ENCODE measurements at places on chromosomes 12 and 14.

GRCh38 chr12:130748786-130749185 lies 32.7 kb upstream of the RIMBP2 start:
- no peak for DNase-seq

GRCh38 chr14:102592763-102593060 lies 263 bp downstream of the RCOR1 start:
- DNase-seq = no peak

DNA sequence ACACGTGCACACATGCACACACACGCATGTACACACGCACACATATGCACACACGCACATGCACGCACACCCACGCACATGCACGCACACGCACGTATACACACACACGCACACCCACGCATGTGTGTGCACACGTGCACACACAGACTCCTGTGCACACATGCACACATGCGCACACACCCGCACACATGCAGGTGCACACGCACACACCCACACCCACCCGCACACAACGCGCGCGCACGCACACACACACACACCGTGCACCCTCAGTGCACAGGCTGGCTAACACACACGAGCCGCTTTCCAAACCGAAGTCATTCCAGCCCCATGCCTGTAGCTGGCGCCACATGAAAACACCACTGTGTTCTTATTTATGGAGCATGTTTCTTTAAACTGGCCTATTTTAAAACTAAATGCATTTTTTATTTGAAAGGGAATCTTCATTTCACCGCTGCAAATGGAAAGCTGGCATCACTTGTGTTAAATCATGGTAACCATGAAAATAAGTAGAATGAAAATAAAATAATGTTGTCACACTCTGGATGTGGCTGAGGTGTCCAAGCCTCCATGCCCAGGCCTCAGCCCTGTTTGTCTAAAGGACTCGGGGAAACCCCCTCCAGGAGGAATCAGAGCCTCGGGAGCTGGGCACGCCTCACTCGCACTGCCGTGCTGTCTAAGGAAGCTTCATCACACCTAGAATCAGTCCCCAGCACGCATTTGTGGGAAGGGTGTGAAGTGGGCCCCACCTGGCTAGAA lies 45.1 kb downstream of the GALNT9 start:
- no peak for DNase-seq

- no peak for DNase-seq
Measured at GRCh38 chr14:99513946-99514551, 32.8 kb downstream of the CCNK start.

GRCh38 chr12:99600388-99600787 lies 47.2 kb upstream of the GARIN6 start:
- no peak for DNase-seq

GRCh38 chr12:50187084-50187900 lies 20.1 kb upstream of the CERS5 start:
- no peak for DNase-seq

- no peak for DNase-seq
Measured at GRCh38 chr14:58356268-58356667, 39.5 kb upstream of the TOMM20L start.

DNA sequence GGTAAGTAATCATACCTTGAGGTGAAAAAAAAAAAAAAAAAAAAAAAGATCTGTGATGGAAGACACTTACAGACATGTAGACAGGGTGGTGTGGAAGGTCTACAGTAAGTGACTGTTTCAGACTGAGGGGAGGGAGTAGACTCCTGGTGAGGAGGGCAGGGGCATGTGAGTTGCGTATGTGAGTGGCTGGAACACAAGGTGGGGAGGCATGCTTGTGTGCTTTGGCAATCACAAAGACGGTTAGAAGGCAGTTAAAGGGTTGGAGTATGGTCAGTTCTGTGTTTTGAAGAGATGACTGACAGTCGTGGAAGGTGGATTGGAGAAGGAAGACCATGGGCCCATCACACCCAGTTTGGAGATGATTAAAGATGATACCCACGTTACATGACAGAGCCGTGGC lies 65.2 kb downstream of the ETV6 start:
- DNase-seq = no peak

DNA sequence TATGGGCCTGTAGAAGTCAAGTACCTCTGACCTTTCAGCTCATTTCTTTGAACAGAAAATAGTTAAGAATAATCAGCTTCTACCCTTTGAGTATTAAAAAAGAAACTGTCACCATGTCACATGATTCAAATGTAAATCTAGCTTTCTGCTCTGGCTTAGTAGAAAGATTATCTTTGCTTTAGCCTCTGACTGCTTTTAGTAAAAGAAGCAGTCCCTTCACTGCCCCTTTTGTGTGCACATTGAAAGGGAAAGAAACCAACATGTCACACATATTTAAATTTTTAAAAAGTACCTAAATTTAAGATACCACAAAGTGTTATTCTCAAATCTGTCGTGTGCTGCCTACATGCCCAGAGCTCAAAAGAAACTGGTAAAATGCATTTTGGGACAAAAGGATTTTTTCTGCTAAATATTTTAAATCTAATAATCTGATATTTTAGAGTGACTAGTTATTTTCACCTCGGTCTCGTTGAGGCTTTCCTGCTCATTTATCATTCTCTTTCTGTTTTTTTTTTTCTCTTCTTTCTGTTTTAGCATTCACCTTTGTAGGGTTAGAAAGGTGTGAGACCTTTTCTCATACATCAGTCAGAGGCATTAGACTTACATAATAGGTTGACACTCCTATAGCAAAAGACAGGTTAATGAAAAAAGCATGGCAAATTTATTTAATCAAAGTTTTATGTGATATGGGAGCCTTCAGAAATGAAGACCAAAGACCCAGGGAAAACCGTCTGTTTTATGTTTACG lies 41.3 kb downstream of the SLC16A7 start:
- no peak for DNase-seq

DNA sequence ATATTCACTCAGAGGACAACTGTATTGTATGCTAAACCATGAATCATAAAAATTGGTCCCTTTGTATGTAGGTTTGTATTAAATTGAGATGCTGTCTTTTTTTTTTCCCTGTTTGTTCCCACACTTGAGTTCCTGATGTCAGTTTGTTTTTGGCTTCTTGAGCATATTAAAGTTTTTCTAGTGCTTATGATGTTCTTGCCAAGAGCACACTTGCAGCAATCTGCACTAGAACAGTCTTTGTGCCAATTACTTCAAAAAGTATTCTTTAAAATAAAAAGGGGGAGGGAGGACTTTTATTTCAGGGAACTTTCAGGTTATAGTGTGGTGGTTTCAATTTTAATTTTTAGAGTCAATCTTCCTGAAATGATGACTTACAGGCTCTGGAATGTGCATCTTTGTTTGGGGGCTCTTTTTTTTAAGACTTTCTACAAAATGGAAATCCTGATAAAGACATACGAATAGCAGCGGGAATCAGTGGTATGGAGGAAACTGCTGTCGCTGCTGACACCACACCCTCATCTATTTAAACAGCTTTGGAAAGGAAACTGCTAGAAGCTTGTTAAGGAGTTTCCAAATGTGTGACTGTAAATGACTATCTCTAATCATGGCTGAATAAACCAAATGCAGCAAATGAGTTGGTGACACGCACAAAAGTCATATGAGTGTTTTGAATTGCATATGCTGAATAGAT lies 188.6 kb downstream of the EGLN3 start:
- DNase-seq = no peak

DNA sequence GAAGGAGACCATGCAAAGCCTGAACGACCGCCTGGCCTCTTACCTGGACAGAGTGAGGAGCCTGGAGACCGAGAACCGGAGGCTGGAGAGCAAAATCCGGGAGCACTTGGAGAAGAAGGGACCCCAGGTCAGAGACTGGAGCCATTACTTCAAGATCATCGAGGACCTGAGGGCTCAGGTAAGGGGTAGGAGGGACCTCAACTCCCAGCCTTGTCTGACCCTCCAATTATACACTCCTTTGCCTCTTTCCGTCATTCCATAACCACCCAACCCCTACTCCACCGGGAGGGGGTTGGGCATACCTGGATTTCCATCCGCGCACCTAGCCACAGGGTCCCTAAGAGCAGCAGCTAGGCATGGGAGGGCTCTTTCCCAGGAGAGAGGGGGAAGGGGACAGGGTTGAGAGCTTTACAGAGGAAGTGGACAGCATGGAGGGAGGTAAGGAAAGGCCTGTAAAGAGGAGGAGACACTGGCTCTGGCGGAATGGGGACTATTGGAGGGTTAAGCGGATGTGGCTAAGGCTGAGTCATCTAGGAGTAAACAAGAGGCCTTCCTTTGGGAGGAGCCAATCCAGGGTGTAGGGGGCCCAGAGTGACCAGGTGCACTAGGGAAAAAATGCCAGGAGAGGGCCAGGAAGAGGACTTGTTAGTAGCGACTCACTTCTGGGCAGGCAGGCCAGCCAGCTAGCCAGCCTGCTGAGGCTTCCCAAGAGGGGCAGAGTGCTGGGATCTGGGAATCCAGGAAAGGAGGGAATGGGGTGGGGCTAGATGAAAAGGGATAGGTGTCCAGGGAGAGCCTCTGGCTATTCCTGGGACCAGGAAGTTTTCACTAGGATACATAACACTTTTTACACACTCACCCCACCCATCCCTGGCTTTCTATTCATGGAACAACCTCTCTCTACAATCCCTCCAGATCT lies 754 bp downstream of the KRT18 start:
- no peak for DNase-seq

DNA sequence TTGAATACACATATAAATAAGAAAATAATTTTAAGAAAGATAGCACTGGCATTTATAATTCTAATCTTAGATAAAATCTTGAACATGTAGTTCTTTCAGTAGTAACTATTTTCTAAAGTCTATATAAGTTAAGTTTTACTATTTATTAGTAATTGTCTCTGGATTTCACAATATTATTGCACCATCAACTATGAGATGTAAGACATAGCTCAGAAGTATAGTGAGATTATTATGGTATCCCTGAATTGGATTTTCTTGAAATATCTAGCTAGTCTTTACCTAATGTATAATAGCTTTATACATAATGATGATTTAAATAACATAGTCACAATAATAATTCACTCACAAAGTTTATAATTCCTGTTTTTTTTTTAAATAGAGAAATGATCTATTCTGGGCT lies 6.7 kb downstream of the CLEC12A start:
- DNase-seq = no peak

DNA sequence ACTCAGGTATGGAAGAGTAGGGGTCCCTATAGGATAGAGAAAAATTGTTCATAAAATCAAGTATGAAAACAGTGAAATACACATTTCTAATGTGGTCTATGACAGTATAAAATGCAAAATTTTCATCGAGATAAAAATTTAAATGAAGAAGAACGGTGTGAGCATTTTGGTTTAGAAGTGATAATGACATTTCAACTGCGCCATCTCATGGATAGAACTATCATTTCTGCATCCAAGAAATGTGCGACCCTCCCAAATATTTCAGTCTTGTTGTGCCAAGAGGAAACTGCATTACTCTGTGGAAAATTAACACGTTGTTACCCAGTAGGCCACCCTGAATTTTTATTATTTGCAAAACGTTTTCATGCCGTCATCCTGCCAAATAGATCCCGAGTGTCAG lies 108.8 kb downstream of the CRACR2A start:
- no peak for DNase-seq

DNA sequence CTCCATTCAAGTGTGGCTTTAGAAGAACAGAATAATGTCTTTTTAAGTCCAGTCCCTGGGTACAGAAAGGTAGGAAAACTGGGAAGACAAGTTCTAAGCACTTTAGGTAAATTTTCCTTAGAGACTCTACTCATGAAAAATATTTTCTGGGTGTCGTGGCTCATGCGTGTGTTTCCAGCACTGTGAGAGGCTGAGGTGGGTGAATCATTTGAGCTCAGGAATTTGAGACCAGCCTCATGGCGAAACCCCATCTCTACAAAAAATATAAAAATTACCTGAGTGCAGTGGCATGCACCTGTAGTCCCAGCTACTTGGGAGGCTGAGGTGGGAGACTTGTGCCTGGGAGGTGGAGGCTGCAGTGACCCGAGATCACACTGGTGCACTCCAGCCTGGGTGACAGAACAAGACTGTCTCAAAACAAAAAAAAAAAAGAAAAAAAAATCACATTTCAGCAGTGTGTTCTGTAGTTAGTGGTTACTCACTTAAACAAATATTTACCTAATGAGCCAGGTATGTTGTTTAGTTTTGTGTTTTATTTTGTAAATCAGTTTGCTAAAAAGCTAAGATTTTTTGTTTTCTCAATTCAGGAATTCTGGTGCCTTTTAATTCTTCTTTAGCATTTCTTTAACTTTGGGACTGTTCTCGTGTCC lies 52.3 kb upstream of the RD3L start:
- no peak for DNase-seq

Measured in stimulated activated CD4-positive, alpha-beta T cell treated with anti-CD3 and anti-CD28 coated beads, Interleukin-1b, Interleukin-23, amount 100 ng/mL, for 4 hours (primary cell).